ENCODE measurements at places on chromosomes 3 and 15.

DNA sequence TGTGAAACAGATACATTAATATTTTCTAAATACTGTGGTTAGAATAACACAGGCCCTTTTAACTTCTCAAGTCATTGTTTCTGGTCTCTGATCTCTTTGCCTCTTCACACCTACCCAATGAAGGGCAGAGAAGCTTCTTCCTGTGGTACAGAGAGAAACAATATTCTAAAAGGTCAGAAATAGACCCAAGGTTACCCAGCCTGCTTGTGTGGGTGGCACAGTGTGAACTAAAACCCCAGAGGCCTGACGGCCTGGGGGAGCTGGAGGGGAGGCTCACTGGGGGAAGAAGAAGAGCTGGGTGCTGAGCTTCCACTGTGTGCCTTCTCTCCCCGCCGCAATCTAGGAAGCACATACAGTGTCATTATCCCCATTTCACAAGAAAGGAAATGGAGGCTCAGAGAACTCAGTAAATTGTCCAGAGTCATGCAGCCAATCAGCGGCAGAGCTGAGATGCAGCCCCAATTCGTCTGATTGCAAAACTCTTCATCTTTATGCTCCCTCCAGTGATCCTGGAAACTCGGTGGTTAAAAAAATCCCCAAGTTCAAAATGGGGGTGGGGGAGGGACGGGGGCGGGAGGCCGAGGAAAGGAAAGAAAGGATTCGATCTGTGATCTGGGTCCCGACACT, 64.1 kb upstream of the HEG1 start:
- DNase-seq, result no peak

GRCh38 chr3:171453180-171453886, 6.9 kb downstream of the TNIK start:
- DNase-seq, result no peak

- DNase-seq, result no peak
Observed at GRCh38 chr3:13865581-13865980, 14.3 kb downstream of the WNT7A start.

DNA sequence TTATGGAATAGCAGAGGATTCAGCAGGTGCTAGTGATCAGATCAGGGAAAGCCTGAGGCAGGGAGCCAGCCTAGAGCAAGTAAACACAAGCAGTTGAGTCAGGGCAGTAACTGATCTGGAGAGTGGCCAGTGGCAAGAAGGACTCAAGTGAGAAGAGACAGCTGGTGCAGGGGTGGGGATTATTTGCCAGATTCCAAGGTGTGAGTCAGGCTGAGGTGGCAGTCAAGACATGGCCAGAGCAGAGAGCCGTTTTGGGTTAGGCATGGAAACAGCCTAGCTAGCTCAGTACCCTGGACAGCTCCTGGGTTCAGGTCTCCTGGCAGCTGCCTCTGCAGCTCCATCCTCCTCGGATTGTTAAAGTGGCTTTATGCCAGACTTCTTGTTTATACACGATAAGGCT, 281.9 kb upstream of the ONECUT1 start:
- DNase-seq, result peak; percentile 50

GRCh38 chr3:19348941-19349564, 200.7 kb downstream of the KCNH8 start:
- peak; percentile 18 for DNase-seq

DNA sequence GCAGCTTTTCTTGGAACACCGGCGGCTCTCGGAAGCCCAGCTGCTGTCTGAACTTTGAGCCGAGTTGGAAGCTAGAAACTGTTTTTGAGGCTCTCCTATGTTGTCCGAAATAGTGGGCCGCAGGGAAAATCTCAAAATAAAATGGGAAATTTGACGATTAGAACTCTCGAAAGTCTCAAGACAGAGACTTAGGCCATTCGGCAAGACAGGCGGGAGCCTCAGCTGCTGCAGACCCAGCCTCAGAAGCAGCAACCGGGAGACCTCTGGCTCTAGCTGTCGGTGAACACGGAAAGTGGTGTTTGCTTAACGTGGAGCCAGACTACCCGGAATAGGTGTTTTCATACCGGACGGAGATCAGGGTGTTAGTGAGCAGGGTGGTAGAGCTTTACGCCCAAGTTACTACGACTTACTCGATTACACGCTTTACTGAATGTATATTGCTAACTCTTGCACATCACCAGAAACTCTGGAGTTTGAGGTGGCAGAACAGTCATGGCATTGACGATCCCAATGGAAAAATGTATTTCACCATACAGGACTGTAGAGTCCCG, 357 bp upstream of the MAN2C1 start:
- no peak for DNase-seq

- DNase-seq, result peak; percentile 23
Observed at GRCh38 chr15:65916664-65917406, 47.5 kb downstream of the RAB11A start.

- DNase-seq, result no peak
Observed at GRCh38 chr3:19598870-19599269, 335.1 kb downstream of the EFHB start.
